ENCODE measurements at places on chromosomes 5 and 9.

DNA sequence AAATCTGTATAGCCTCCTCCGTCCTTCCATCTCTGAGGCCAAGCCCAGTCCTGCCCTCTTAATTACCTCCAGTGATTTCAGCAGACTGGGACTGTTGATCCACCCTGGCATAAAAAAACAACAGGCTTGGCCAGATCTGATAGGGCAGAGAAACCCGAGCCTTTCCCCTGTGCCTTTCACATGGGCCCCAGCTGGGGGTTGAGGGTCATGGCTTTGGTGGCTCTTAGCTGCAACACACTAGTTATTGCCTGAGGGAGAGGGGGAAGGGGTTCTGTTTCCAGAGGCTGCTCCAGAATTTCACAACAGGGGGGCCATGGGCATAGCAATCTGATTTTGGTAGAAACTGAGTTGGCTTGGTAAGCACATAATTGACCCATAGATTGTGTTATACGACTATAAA lies 21.2 kb upstream of the PANK3 start:
- no peak for DNase-seq

GRCh38 chr9:132116583-132116982 lies 36.9 kb upstream of the MED27 start:
- DNase-seq: no peak

GRCh38 chr5:74082512-74083055 lies 456.6 kb downstream of the ARHGEF28 start:
- DNase-seq: no peak

GRCh38 chr9:91301161-91301560 lies 60.6 kb downstream of the AUH start:
- no peak for DNase-seq

GRCh38 chr5:142740474-142741242 lies 29.5 kb upstream of the ARHGAP26 start:
- DNase-seq: no peak

DNA sequence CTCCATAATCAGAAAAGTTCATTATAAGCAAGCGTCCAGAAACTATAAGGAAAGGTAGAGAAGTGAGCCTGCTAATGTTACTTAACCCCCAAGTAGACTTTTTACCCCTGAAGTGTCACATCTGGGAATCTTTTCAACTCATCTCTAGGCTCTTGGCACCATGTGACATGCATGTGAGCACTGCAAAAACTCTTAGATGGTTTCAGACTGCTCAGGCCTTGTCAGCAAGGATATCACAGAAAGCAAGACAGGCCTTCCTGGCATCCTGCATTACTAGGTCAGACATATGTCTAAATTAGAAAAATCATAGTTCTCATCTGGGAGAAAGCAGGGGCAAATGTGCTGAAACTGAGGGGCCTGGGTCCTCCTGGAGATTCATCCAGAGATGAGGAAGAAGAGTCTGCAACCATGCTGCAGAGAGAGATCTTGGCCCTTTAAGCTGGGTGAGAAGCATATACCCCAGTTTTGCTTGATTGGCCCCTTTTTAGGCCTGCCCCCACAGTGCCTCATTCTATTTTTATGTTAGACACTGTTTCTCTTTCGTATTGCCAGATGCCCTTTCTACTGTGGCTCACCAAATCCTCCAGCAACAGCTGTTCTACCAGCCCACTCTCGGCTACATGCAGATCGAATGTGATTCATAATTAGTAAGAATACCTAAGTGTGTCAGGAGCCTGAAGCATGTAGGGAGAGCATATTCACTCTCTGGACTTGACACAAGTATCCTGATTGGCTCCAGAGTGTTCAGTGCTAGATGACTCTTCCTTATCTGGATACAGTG lies 19.0 kb downstream of the TMEM8B start:
- no peak for DNase-seq

DNA sequence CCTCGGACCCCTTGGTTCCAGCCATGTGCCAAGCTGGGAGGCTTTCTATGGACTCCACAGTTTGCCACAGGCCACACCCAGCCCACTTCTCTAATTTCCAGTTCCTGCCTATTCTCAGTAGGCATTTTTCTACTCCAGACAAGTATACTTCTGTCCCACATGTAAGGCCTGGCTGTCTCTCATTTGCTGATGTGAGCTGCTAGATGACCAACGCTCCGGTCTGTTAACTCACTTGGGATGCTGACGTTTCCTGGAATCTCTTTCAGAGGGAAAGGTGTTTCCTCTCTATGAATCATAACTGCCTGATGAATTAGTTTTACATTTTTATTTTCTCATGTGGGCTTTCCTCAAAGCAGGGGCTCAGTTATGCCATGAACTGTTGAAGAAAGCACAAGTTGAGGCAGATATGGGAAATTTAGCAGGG lies 36.3 kb downstream of the ERGIC1 start:
- DNase-seq: no peak

Data from Right ventricle myocardium inferior (tissue), 1 donor.